ENCODE measurements at places on chromosomes 5 and 9.

DNA sequence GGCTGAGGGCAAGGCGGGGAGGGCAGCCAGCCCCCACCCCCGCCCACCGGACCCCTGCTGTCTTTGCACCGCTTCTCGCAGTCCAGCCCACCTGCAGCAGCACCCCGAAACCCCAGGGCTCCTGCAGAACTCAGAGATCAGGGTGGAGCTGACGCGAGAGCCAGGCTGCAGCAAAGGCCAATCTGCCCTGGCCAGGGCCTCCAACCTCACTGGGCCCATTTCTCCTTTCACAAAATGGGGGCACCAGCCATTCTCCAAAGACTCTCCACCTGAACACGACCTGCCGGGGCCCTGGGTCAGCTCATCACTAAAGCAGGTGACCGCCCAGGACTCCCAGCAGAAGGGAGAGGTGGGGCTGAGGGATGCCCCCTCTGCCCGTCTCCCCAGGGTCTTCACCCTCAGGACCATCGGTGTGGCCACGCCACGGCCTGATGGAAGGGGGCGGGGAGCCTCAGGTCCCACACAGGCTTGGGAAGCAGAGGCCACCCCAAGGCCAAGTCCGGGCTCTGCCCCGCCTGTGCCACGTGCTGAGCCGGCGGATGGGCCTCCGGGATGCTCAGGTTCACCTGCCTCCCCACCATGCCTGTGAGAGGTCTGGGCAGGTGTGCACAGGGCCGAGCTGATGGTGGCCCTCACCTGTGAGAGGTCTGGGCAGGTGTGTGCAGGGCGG is 13.1 kb downstream of the NACC2 start:
- DNase-seq = no peak

- no peak for DNase-seq
These were observed 292.2 kb downstream of the GAS1 start for GRCh38 chr9:86655147-86655546.

GRCh38 chr5:181119105-181119504 is 11.9 kb downstream of the OR2V1 start:
- DNase-seq = no peak

DNA sequence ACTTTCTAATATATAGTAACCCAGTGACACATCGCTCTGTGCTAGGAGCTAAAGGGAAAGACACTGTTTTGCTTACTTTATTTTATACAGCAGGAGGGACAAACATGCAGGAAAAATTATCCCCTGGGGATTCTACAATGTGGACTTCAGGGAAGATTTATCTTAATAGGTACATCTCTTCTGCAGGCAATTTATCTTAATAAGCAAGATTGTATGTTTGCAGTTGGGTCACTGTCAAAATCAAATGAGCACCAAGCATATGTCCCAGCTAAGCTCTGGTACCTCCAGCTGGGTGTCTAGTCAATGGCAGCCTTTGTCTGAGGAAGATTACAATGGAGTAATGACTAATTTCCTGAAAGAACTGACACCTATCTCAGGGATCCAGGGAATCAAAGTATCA is 309.9 kb upstream of the PANK3 start:
- no peak for DNase-seq

DNA sequence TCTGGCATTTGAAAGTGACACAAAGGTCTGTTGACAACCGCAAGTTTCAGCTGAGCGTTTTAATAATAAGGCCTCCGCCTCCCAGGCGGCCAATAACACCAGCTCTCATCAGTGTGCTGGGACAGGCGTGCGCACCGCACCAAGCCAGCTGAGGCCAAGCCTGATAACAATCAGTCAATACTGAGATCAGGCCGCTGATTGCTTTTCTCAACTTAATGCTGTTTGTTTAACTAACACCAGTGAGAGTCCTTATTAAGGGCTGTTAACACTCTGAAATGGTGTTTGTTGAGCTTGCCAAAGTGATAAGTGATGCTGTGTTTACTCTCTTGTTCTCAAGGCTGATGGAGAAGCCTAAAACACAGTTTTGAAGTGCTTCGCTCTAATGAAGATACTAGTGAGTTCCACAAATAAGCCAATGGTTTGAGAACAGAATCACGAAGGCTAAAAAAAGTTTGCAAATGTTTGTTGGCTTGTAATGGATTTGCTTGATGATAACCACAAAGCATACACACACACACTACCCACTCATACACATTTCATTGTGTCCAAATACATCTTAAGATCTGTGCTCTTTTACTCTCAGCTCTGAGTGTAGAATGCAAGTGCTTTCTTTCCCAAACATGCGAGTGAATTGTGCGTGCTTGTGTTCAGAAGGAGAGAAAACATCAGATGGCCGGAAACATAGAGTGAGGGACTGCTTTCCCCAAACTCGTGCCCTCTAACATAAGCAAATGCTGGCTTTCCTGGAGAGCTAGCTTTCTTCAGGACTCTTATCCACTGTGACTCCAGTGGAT is 330.4 kb upstream of the KLF4 start:
- peak; percentile 92 for DNase-seq

- DNase-seq = no peak
These were observed 204.1 kb downstream of the CDH12 start for GRCh38 chr5:22649074-22649473.

Data from NCI-H774 (cell line).